ENCODE measurements at places on chromosomes 3 and 15.

DNA sequence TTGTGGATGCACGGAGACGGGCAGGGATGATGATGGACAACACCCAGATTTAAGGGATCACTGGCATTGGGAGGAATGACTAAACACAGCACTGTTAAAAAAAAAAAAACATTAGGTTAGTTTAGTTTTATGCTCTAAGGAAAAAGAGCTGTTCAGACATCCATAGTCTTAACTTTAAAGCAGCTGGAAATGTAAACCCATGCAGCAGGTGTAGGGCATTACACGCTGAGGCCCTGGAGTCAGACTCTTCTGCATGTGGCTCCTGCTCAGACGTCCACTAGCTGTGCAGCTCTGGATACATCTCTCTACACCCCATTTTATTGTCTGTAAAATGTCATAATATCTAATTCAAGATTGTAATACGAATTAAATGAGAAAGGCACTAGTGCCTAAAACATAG, 191.8 kb upstream of the RASGRP1 start:
- no peak for DNase-seq

DNA sequence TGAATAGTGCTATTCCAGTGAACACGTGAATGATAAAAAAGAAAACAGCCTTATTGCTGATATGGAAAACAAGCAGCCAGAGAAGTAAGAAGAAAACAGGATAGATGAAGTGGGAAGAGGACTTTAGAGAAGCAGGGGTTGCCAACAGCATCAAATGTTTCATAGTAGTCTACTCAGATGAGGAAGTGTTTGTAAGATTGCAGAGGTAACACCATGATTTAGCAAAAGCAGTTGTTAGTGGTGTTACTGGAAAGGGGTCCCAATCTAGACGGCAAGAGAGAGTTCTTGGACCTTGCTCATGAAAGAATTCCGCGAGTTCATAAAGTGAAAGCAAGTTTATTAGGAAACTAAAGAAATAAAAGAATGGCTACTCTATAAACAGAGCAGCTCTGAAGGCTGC, 108.8 kb upstream of the MCTP2 start:
- DNase-seq, result no peak

DNA sequence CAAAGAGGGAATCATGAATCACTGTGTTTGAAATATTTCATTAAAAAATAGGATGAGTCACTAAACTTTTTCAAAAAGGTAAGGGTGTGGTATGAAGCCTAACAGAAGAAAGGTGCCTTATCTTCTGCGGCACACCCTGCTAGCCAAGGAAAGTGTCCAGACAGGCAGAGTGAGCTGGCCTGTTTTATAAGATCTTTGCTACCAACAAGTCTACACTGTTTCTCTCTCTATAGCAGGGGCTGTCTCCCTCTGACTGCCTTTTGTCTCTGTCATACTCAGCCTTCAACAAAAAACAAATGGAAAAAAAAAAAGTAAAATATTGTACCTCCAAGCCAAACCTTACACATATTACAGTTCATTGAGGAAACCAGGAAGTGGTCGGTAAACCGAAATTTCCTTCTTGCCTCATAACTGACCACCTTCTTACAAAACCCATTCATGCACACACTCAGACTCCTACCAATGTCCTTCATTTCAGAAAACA, 9.1 kb downstream of the ZDHHC3 start:
- DNase-seq, result no peak

- no peak for DNase-seq
Observed at GRCh38 chr15:93257920-93258319, 168.9 kb upstream of the RGMA start.

GRCh38 chr15:100334456-100334855, 7.3 kb downstream of the ADAMTS17 start:
- DNase-seq, result no peak

DNA sequence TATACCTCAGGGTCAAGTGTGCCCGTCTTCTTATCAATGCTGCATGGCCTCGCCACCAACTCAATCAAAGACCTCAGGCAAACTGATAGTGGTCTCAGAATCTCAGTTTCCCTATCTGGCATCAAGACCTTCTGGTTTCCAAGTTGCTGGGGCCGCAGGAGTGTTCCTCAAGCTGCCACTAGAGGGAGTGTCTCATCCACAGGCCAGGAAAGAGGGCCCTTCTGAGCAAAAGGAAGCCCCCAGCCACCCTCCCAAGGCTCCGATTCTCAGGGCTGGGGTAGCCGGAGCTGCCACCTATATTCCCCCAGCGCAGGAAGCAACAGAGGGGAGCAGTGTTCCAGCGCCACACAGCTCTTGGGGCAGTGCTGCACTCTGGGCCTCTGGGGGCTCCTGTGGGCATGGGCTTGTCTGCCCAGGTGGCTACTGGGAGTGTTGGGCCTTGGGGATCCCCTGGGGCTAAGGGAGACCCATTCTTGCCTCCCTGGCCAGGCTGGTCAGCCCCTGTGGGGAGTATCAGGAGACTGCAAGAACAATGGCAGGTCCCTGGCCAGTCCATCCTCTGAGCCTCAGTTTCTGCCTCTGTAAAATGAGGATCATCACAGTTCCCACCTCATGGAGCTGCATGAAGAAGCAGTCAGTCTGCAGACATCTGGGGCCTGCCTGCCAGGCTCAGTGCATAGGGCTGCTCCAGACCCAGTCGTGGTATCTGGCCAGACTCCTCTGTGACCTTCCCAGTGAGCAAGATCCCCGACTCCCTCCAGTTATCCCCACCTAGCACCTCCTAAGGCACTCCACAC, 23.4 kb upstream of the SEC13 start:
- no peak for DNase-seq

DNA sequence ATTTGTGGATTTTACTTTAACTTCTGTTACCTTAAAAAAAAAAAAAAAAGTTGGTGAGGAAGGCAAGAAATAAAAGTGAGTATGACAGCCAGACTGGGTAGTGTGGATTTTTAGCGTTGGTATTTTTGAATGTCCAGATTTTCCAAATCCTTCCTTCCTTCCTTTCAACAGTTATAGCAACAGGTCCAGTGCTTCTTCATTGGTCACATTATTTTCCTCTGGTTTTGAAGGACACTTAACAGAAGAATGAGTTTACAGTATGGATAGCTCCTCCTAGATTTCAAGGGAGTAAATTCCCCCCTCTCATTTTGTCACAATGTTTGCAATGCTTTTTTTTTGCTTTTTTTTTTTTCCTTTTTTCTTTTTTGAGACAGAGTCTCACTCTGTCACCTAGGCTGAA, 6.4 kb downstream of the MAPKBP1 start:
- DNase-seq, result no peak

DNA sequence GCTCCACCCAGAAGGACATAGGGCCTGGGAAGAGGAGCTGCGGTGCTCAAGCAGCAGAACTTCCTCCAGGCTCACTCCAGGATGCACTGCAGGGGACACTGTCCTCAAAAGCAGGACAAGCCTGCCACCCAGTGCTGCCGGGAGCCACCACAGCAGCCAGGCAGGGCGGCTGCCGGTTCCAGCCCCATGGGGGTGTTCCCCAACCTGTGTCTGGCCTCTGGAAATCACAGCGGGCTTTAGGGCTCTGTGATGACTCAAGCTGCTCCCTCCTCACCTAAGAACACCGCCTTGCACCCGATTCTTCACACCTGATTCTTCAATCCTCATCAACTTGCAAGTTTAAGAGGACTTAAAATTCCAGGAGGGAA, 71.9 kb upstream of the SLC6A11 start:
- DNase-seq, result no peak

DNA sequence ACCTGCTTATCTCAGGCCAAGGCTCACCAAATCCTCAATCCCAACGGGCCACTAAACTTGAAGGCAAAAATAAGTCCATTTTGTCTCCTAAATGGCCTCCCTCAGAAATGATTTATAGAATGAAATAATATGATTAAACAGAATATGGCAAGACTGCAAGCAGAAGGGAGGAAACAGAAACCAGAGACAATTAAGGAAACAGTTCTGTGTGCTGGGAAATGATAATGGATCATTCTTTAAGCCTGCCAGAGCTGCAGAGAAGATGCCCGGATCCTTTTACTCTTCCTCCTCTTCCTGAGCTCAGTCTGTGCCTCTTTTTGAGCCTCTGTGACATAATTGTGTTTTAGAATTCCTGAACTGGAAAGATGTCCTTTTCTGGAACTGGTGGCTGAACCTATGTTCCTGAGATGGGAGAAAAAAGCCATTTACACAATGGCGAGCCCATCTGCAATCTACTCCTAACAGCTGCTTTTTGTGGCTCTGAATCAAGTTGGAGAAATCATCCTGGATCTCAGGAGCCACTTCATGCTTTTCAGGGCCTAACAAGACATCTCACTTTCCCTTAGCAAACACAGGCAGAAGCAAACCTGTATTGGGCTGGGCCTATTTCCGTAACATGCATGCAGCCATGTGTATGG, 2.8 kb upstream of the ABHD2 start:
- DNase-seq, result no peak

DNA sequence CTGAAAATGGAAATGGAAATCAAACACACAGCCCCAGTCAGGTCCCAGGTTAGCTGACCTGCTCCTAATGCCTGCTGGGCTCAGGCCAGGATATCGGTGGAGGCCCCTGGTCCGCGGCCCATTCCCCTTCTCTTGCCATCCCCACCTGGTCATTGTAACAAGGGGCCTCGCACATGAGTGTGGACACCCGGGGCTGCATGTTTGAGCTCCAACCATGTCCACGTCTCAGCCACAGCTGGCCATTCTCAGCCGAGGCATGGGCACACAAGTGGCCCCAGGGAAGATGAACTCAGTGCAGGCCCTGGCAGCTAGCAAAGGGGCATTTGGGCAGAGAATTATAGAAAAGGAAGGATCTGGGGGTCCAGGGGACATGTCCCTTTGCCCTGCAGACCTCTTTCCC, 41.7 kb downstream of the FAM174B start:
- no peak for DNase-seq

Data from type B pancreatic cell (in vitro differentiated cells).